Vagina (tissue), 2 donors: ENCODE measurements at places on chromosomes 7 and 10. TPM values are rescaled to one million over a fixed set of nuclear protein-coding genes. Genes with fewer than 3 reads are reported as not detected.

Gene CAMK2B
- 3.2 TPM for total RNA-seq

Gene CHCHD2
- total RNA-seq: 306 TPM

GRCh38 chr7:32591938-32592337, 96.6 kb downstream of the AVL9 start:
- H3K27ac ChIP-seq: no peak overlapping the region
- H3K27me3 ChIP-seq: no peaks in the 10 kb centered on the region
- no peaks in the 10 kb centered on the region for H3K36me3 ChIP-seq
- no peak overlapping the region for H3K4me3 ChIP-seq

DNA sequence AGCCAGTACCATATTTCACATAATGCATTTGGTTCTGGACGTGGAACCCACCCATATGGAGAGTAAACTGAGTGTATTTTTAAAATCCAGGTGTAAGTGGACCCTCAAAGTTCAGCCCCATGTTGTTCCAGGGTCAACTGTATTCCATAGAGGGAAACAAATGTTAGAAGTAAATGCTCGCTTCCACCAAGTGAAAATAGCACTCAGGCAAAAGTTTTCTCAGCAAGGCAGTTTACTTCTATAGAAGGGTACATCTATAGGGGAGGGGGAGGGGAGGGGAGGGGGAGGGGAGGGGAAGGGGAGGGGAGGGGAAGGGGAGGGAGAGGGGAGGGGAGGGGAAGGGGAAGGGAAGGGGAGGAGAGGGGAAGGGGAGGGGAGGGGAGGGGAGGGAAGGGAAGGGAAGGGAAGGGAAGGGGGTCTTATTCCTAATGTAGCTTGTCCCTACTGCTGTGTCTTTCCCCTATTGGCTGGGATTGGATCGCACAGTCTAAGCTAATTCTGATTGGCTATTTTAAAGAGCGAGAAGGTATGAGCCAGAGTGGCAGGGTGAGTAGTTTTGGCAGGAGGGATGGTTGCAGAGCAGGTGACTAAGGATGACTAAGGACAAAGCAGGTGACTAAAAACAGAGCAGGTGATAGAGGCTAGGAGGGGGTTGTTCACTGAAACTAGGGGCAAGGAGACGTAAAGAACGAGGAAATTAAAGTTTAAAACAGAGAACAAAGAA, 29.1 kb downstream of the GARIN1A start:
- DNase-seq: no peak
- H3K27ac ChIP-seq: no peak overlapping the region
- no peaks in the 10 kb centered on the region for H3K27me3 ChIP-seq
- peaks cover 8% of the 10 kb centered on the region for H3K4me1 ChIP-seq
- no peak overlapping the region for H3K4me3 ChIP-seq
- no peaks in the 10 kb centered on the region for H3K36me3 ChIP-seq

Gene HIPK2
- total RNA-seq: 21.9 TPM

Gene ADRA2A
- 14.2 TPM for total RNA-seq

GRCh38 chr10:1523221-1523620, 214.1 kb downstream of the ADARB2 start:
- no peaks in the 10 kb centered on the region for H3K4me1 ChIP-seq
- no peak for DNase-seq
- H3K27ac ChIP-seq: no peak overlapping the region

DNA sequence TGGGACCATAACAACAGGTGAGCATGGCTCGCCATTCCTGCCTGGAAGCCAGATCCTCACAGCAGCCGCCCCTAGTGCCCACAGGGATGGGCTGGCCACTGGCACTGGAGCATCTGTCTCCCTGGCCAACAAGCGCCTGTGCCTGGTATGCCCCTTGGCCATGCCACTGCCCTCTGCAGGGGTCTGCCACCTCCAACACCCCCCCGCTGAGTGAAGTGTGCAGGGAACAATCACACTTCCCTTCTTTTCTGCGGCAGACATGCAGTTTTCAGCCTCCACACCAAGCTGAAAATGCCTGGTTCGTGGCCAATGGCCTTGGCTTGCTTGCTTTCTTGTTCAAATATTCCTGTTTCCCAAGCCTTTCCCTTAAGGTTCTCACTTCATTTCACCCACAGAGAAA, 50.7 kb downstream of the HSPA12A start:
- H3K27ac ChIP-seq: no peak overlapping the region
- no peak for DNase-seq
- H3K4me3 ChIP-seq: no peak overlapping the region
- no peaks in the 10 kb centered on the region for H3K36me3 ChIP-seq

DNA sequence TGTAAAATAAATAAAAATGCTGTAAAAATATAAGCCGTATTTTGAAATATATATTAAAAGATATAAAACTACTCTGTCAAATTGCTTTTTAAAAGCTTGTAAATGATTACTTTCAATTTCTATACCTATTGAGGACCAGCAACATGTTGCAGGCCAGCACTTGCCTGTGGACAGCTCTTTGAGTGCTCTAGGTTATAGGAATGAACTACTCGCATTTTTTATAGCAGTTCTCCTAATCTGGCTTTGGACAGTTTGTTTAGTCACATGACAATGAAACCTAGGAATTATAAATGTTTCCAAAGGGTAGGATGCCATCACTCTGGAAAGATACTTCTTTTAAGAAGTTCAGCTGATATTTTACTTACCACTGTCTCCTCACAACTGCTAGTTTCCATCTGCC, 117.7 kb upstream of the PTPRZ1 start:
- H3K4me3 ChIP-seq: no peak overlapping the region
- H3K27ac ChIP-seq: no peak overlapping the region
- H3K27me3 ChIP-seq: no peaks in the 10 kb centered on the region
- H3K36me3 ChIP-seq: no peaks in the 10 kb centered on the region
- DNase-seq: no peak
- no peaks in the 10 kb centered on the region for H3K4me1 ChIP-seq

DNA sequence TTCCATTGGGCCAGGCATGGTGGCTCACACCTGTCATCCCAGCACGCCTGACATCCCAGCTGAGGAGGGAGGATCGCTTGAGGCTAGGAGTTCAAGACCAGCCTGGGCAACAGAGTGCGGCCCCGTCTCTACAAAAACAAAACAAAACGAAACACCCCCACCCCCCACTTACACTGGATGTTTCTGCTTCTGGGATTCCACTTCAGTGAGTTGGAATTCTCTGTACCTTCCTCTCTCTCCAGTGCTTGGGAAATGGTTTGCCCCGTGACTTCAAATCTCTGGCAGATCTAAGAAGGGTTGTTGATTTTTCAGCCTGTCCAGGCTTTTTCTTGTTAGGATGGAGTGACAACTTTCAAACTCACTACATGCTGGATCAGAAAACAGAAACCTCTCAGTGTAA, 106.9 kb downstream of the ANLN start:
- no peaks in the 10 kb centered on the region for H3K27me3 ChIP-seq
- no peak overlapping the region for H3K27ac ChIP-seq
- H3K36me3 ChIP-seq: no peaks in the 10 kb centered on the region
- DNase-seq: no peak
- no peak overlapping the region for H3K4me3 ChIP-seq
- peaks cover 7% of the 10 kb centered on the region for H3K4me1 ChIP-seq

DNA sequence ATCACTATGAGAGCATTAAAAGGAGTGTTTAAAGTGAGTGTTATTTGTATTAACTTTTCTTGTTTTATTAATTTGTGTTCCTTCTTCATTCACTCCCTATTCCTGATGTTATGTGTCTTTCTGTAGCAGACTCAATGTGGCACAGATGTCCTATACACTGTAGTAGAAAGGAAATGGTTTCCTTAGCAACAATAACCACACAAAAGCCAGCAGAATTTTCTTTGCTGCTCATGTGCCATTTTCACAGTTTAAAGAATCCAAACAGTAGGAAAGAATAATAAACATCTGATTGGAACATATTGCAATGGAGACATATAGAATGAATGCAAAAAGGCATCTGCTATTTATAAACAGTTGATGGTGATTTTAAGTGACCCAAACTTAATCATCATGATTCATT, 763.6 kb downstream of the PHTF2 start:
- no peak for DNase-seq
- no peaks in the 10 kb centered on the region for H3K4me1 ChIP-seq
- H3K27me3 ChIP-seq: no peaks in the 10 kb centered on the region
- no peak overlapping the region for H3K27ac ChIP-seq

DNA sequence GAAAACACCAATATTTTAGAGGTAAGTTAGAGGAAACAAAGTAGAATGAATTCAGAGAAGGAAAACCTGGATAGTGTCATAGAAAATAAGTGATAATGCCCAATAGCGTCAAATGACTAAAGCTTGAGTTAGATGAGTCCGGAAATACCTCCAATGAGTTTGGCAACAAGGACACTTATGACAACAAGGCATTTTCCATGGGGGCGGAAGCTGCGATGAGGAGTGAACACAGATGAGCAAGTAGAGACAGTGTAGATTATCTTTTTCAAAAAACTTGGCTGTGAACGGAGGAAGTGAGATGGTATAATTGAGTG, 383 bp upstream of the R3HCC1L start:
- no peaks in the 10 kb centered on the region for H3K27me3 ChIP-seq
- peak overlapping the region; percentile 75 for H3K4me3 ChIP-seq
- peak overlapping the region; percentile 93 for H3K27ac ChIP-seq

DNA sequence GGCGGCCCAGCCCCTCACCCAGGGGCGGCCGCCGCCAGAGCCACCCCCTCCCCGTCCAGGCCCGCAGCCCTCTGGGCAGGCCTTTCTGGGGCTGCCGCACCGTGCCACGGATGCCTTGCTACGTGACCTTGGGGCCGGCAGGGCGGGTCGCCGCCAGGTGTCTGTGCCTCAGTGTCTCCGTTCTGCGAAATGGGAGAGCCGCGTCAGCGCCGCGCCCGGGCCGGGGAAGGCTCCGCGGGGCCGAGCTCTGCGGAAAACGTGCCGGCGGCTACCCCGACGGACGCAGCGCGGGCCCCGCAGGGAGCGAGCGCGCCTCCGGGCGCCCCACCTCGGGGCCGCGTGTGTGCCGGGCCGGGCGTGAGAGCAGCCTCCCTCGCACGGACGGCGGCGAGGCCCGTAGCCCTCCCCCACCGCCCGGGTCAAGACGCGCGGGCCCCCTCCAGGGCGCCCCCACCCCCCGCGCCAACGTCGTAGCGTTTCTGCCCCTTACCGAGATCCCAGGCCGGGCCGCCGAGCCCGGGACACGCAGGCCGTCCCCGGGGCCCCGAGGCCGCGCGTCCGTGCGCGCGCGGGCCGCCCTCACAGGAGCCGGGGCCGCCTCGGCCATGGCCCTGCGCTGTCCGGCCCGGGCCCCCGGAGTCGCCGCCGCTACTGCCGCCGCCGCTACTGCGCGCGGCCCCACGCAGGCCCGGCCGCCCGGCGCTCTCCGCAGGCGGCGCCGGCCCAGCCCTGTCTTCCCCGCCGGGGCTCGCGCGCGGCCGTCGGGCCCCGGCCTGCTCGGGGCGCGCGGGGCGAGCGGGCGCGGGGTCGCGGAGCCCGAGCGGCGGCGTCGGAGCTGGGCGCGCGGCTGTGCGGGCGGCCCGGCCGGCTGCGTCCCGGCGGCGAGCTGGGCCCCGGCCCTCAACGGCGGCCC, 1.1 kb downstream of the ZNF777 start:
- no peaks in the 10 kb centered on the region for H3K36me3 ChIP-seq
- H3K4me1 ChIP-seq: peaks cover 17% of the 10 kb centered on the region
- H3K4me3 ChIP-seq: peak overlapping the region; percentile 82
- DNase-seq: no peak
- H3K27ac ChIP-seq: peak overlapping the region; percentile 87

Gene BICC1
- 15.2 TPM for total RNA-seq

Gene CFAP43
- total RNA-seq: 0.25 TPM

Gene NFE2L3
- total RNA-seq: 5.2 TPM

DNA sequence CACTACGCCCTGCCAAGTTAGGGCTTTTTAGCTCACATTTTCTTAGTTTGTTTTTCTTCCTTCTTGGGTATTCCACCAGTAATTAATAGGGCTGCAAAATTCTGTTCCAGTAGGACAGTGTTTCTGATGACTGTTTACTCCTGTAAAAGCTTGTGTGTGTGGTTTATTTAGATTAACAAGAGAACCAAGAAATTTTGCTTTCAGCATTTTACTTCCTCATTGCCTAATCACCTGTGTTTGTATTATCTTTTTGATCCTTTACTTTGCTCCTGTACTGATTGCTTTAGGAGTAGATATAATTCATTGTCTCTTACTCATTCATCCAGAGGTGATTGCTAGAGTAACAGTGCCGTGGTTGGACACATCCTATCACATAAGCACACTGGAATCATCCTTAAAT, 27.7 kb downstream of the TDRD1 start:
- DNase-seq: no peak
- H3K4me3 ChIP-seq: no peak overlapping the region
- no peaks in the 10 kb centered on the region for H3K36me3 ChIP-seq
- no peak overlapping the region for H3K27ac ChIP-seq
- no peaks in the 10 kb centered on the region for H3K4me1 ChIP-seq
- no peaks in the 10 kb centered on the region for H3K27me3 ChIP-seq

GRCh38 chr10:119209736-119210355, 2.5 kb downstream of the GRK5 start:
- H3K4me1 ChIP-seq: peaks cover 64% of the 10 kb centered on the region
- no peaks in the 10 kb centered on the region for H3K27me3 ChIP-seq
- H3K36me3 ChIP-seq: no peaks in the 10 kb centered on the region
- peak overlapping the region; percentile 96 for H3K27ac ChIP-seq
- DNase-seq: no peak
- H3K4me3 ChIP-seq: peak overlapping the region; percentile 88
